ENCODE measurements at places on chromosomes 13 and 19.
A peak's percentile ranks its signal among the peaks of the same experiment; 100 is the strongest.

DNA sequence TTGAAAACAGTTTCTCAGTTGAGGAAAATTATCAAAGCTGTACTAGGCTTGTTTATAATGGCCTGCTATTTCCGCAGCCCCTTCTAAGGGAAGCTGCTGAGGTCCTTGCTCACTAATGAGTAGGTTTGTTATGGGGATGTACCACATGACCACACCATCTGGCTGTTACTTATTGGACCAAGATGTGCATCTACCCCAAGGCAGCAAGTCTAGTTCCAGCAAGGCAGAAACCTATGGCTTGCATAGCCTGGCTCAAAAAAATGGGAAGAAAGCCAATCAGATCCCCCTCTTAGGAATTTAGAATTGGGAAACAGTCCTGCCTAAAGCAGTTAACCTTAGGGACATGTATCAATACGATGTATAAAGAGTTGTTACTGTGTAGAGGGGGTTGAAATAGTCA is 186.5 kb upstream of the SPRY2 start:
- no peak for ATAC-seq
- H3K36me3 ChIP-seq = no peaks in the 10 kb centered on the region
- H3K4me3 ChIP-seq = no peak overlapping the region
- H3K27me3 ChIP-seq = no peaks in the 10 kb centered on the region
- no peaks in the 10 kb centered on the region for H3K4me1 ChIP-seq

- no peaks in the 10 kb centered on the region for H3K27me3 ChIP-seq
- no peak for ATAC-seq
- peaks cover 20% of the 10 kb centered on the region for H3K4me1 ChIP-seq
- no peak overlapping the region for H3K4me3 ChIP-seq
Measured at GRCh38 chr13:31950111-31950815, 81.3 kb upstream of the FRY start.

GRCh38 chr19:54457773-54458647 is 5.6 kb downstream of the LENG9 start:
- peaks cover 70% of the 10 kb centered on the region for H3K36me3 ChIP-seq
- H3K27me3 ChIP-seq = no peaks in the 10 kb centered on the region
- no peak overlapping the region for H3K4me3 ChIP-seq

DNA sequence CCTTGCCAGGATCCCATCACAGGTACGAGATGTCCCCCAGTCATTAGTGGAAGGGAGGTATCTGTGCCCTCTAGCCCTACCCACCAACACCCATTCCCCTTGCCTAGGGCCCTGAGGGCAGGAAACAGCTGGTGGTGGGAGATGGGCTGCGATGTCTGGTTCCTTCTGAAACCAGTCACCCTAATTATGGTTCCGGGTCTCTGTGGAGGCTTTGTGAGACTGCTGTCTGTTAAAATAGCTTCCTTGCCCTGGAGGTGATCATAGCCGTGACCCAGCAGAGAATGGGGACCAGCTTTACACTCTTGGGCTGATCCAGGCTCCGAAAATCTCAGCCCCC is 5.5 kb downstream of the ALDH16A1 start:
- no peaks in the 10 kb centered on the region for H3K27me3 ChIP-seq
- ATAC-seq = no peak
- H3K27ac ChIP-seq = peak overlapping the region; percentile 68

GRCh38 chr19:44072543-44073401 is 813 bp downstream of the ZNF284 start:
- H3K36me3 ChIP-seq = peaks cover 33% of the 10 kb centered on the region
- H3K4me3 ChIP-seq = peak overlapping the region; percentile 90
- no peak for ATAC-seq

- H3K4me1 ChIP-seq = peaks cover 27% of the 10 kb centered on the region
- H3K27ac ChIP-seq = peak overlapping the region; percentile 99
- peak overlapping the region; percentile 91 for H3K4me3 ChIP-seq
- ATAC-seq = no peak
Measured at GRCh38 chr13:27455331-27455855, 5.0 kb upstream of the MTIF3 start.

DNA sequence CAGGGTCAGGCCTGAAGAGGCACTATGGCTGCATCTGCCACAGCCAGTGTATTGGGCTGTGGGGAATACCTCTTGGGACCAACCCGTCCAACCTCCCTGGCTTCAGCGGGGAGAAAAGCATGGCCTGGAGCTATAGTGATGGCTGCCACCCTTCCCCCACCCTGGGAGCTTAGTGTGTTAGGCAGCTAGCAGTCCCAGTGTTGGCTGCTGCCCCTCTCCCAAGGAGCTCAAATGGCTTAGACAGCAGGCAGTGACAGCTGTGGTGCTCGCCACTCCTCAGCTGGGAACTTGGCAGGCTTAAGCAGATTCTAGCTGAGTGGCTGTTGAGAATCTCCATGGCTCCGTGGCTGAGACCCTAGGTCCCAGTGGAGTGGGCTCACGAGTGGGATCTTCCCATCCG is 19.7 kb downstream of the ACOD1 start:
- peaks cover 65% of the 10 kb centered on the region for H3K27me3 ChIP-seq
- no peak for ATAC-seq
- H3K4me3 ChIP-seq = no peak overlapping the region
- peaks cover 9% of the 10 kb centered on the region for H3K4me1 ChIP-seq

- no peaks in the 10 kb centered on the region for H3K4me1 ChIP-seq
- H3K27me3 ChIP-seq = no peaks in the 10 kb centered on the region
- H3K4me3 ChIP-seq = no peak overlapping the region
- no peak overlapping the region for H3K27ac ChIP-seq
- no peak for ATAC-seq
Measured at GRCh38 chr13:105220881-105221280, 1314.6 kb downstream of the EFNB2 start.

- no peak for ATAC-seq
- H3K4me3 ChIP-seq = no peak overlapping the region
- H3K4me1 ChIP-seq = no peaks in the 10 kb centered on the region
- no peaks in the 10 kb centered on the region for H3K27me3 ChIP-seq
- H3K36me3 ChIP-seq = no peaks in the 10 kb centered on the region
- no peak overlapping the region for H3K27ac ChIP-seq
Measured at GRCh38 chr13:80029170-80029569, 311.8 kb downstream of the SPRY2 start.

DNA sequence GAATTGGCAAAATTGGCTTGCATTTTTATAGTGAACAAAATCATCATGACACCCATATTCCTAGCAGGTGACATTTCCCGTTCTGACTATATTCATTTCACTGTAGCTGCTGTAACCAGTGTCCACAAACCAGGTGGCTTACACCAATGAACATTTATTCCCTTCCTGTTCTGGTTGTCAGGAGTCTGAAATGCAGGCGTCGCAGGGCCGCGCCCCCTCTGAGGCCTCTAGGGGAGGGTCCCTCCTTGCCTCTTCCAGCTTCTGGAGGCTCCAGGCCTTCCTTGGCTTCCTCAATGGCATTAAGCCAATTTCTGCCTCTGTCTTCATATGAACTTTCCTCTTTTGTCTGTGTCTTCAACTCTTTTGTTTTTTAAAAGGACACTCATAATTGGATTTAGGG is 6.5 kb upstream of the RLN3 start:
- peak overlapping the region; percentile 61 for H3K27ac ChIP-seq
- peaks cover 33% of the 10 kb centered on the region for H3K4me1 ChIP-seq
- no peak overlapping the region for H3K4me3 ChIP-seq
- no peaks in the 10 kb centered on the region for H3K36me3 ChIP-seq
- H3K27me3 ChIP-seq = no peaks in the 10 kb centered on the region

GRCh38 chr19:47070756-47071155 is 22.3 kb upstream of the TMEM160 start:
- ATAC-seq = no peak
- no peak overlapping the region for H3K4me3 ChIP-seq
- no peaks in the 10 kb centered on the region for H3K27me3 ChIP-seq
- no peak overlapping the region for H3K27ac ChIP-seq
- H3K4me1 ChIP-seq = peaks cover 8% of the 10 kb centered on the region
